ENCODE measurements at places on chromosomes 4 and X. TPM values are rescaled to one million over a fixed set of nuclear protein-coding genes. Genes with fewer than 3 reads are reported as not detected.

Gene CHRDL1
- not detected for polyA plus RNA-seq

Gene CLCN4
- 0.08 TPM for polyA plus RNA-seq

Gene AKAP14
- polyA plus RNA-seq = not detected

Gene SLITRK2
- polyA plus RNA-seq = not detected

Gene NEUROG2
- polyA plus RNA-seq = 0.07 TPM

Gene AP1S2
- polyA plus RNA-seq = 24.3 TPM

Gene KIAA1210
- not detected for polyA plus RNA-seq

Gene AGA
- polyA plus RNA-seq = 8.5 TPM

Gene FRAS1
- not detected for polyA plus RNA-seq

Gene ZNF674
- 1.1 TPM for polyA plus RNA-seq

Gene PDE6B
- polyA plus RNA-seq = not detected

Gene SSX4
- 7.5 TPM for polyA plus RNA-seq

Gene NAA11
- 21.3 TPM for polyA plus RNA-seq

Gene PPP4R3C
- polyA plus RNA-seq = not detected

Gene IL3RA
- not detected for polyA plus RNA-seq

Gene CTAG2
- polyA plus RNA-seq = 54.7 TPM

Gene MAGEC3
- 0.28 TPM for polyA plus RNA-seq

Gene IGSF1
- 1.0 TPM for polyA plus RNA-seq

Gene GPR143
- not detected for polyA plus RNA-seq

Gene RBMX
- 352 TPM for polyA plus RNA-seq

Gene TLR3
- polyA plus RNA-seq = not detected

Gene RHOXF2B
- 3.5 TPM for polyA plus RNA-seq

Gene FMR1
- 19.9 TPM for polyA plus RNA-seq

Gene RBM47
- 3.8 TPM for polyA plus RNA-seq

Measured in K562 (cell line).